ENCODE measurements at places on chromosomes 2 and 18.
A peak's percentile ranks its signal among the peaks of the same experiment; 100 is the strongest.

- no peak overlapping the region for H3K27ac ChIP-seq
- H3K4me1 ChIP-seq, result no peaks in the 10 kb centered on the region
- no peak for DNase-seq
- H3K27me3 ChIP-seq, result peaks cover 31% of the 10 kb centered on the region
- H3K36me3 ChIP-seq, result no peaks in the 10 kb centered on the region
- H3K4me3 ChIP-seq, result no peak overlapping the region
Measured at GRCh38 chr2:54500404-54501205, 44.5 kb downstream of the SPTBN1 start.

DNA sequence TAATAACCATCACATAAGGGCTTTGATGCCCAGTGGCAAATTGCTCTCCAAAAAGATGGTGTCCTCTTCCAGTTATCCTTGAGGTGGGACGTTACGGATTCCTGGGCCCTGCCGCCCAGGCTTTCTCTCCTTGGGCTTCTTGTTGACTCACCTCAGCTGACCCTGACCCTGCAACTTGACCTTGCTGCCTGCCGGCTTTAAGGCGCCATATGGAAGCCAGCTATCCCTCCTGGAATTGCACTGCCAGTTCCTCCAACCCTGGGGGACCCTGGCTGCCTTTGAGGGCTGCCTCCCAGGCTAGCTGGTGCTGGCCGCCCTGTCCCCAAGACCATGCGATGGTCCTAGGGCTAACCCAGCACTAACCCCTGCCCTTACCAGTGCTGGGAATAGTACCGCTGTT, 28.3 kb upstream of the B3GNT7 start:
- H3K4me3 ChIP-seq, result no peak overlapping the region
- peaks cover 6% of the 10 kb centered on the region for H3K4me1 ChIP-seq
- DNase-seq, result no peak
- no peak overlapping the region for H3K27ac ChIP-seq

DNA sequence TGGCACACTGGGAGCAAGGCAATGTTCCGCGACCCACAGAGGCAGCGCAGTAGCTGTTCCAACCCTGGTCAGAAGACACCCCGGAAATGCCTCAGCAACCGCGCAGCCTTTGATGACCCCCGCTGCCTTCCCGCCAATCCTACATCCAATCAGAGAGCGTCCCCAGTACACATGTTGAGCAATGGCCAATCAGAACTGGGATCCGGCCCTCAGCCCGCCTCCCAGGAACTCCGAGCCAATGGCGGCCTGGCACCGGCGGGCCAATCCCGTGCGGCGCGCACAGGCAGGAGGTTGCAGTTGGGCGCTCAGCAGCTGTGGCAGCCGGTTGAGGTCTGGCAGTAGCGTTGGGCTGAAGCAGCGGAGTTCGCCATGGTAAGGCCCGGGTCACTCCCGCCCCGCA, at the start of gene TUBA3D:
TSS of gene TUBA3D (plus strand) at position 289 of the 400 bp plus-strand sequence. CDS start at position 370, 81 bp downstream.
- H3K27ac ChIP-seq, result no peak within 1 kb of the TSS
- no peak within 1 kb of the TSS for H3K4me3 ChIP-seq
- DNase-seq, result no peak
- H3K4me1 ChIP-seq, result no peaks in the 10 kb centered on the region
- peaks cover 14% of the 10 kb centered on the region for H3K36me3 ChIP-seq
- H3K27me3 ChIP-seq, result no peaks in the 10 kb centered on the region

DNA sequence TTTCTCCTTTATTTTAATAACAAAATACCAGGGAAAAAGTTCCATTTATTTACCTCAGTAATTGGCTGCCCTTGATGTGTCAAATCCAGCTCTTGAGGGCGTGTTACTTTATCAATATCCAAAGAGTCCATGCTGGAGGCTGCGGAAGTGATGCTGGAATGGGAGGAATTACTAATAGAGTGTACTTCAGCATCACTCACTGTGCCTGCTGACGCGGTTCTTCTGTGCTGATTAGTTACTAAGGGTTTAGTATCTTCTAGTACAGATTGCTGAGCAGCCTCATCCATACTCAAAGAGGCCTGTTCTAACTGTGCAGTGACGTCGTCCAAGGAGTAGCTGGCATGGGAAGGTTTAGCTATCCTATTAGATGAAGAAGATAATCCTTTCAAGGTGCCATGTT, 45.6 kb downstream of the RAPH1 start:
- no peak overlapping the region for H3K27ac ChIP-seq
- H3K4me1 ChIP-seq, result peaks cover 18% of the 10 kb centered on the region
- H3K36me3 ChIP-seq, result no peaks in the 10 kb centered on the region
- DNase-seq, result no peak
- H3K4me3 ChIP-seq, result no peak overlapping the region
- no peaks in the 10 kb centered on the region for H3K27me3 ChIP-seq

DNA sequence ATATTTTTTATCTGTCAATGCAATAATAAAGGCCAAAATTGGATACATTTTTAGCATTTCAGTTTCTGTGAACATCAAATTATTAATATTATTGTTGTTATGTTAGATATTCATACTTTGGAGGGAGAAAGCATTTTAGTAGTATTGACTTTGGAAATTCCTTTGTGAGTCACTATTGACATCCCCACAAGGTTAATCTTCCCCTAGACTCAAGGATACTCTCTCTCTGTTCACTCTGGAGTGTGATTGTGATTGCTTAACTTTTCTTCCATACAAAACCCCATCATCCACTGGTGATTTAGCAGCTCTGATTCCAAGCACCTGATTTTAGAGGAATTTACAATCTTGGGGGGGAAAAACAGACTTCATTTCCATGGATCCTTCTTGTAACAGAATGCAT, 352.0 kb downstream of the THSD7B start:
- H3K27me3 ChIP-seq, result no peaks in the 10 kb centered on the region
- no peak overlapping the region for H3K4me3 ChIP-seq
- H3K4me1 ChIP-seq, result no peaks in the 10 kb centered on the region

- H3K27ac ChIP-seq, result no peak overlapping the region
- H3K4me3 ChIP-seq, result no peak overlapping the region
- H3K36me3 ChIP-seq, result no peaks in the 10 kb centered on the region
- no peaks in the 10 kb centered on the region for H3K27me3 ChIP-seq
- DNase-seq, result no peak
- H3K4me1 ChIP-seq, result no peaks in the 10 kb centered on the region
Measured at GRCh38 chr2:101179982-101180381, 28.8 kb upstream of the TBC1D8 start.

GRCh38 chr18:11488175-11488574, 121.2 kb upstream of the SLC35G4 start:
- H3K4me1 ChIP-seq, result no peaks in the 10 kb centered on the region
- H3K27ac ChIP-seq, result no peak overlapping the region
- H3K36me3 ChIP-seq, result no peaks in the 10 kb centered on the region
- no peaks in the 10 kb centered on the region for H3K27me3 ChIP-seq

DNA sequence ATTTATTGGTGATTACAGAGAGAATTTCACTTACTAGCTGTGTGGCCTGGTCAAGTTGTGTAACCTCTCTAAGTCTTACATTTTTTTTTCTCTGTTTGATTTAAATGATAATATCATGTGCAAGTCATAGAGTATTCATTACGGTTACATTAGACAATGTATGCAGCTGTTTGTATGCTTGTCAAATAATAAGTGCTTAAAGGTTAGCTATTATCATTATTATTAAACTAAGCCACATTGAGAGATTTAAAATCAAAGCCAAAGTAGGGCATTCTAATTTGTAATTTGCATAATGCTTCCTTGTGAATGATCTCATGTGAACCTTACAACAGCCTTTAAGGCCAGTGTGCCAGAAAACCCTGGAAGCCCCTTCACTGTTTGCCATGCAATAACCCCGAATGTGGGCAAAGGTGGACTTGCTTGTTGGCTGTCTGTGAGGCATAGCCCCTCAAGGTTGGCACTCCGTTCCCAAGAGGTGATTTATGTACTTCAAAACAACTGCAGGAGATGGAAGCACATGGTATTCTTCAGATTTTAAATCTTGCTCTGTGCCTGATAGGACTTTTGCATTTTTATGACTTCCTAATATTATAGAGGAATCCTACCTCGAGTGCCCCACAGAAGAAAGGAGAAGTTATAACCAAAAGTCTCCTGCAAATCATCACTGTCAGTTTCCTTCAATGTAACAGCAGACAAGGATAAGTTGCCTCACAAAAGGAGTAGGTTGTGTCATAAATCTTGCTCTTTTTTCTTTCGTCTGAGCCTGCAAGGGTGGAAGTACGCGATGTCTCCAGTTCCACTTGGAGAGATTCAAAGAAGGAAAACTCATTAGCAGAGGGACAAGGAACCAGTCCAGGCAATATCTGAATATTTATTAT, 272.0 kb downstream of the TGIF1 start:
- H3K27me3 ChIP-seq, result peaks cover 14% of the 10 kb centered on the region
- no peak overlapping the region for H3K4me3 ChIP-seq
- no peaks in the 10 kb centered on the region for H3K4me1 ChIP-seq
- no peaks in the 10 kb centered on the region for H3K36me3 ChIP-seq
- DNase-seq, result no peak

- H3K27me3 ChIP-seq, result peaks cover 69% of the 10 kb centered on the region
- no peak overlapping the region for H3K4me3 ChIP-seq
- H3K27ac ChIP-seq, result peak overlapping the region; percentile 76
- H3K4me1 ChIP-seq, result peaks cover 5% of the 10 kb centered on the region
- no peak for DNase-seq
Measured at GRCh38 chr2:176079285-176079830, 4.4 kb downstream of the EVX2 start.

- no peak for DNase-seq
- no peaks in the 10 kb centered on the region for H3K27me3 ChIP-seq
- peaks cover 77% of the 10 kb centered on the region for H3K36me3 ChIP-seq
- no peak overlapping the region for H3K27ac ChIP-seq
- H3K4me3 ChIP-seq, result no peak overlapping the region
Measured at GRCh38 chr2:26197516-26197915, 24.6 kb downstream of the GAREM2 start.

DNA sequence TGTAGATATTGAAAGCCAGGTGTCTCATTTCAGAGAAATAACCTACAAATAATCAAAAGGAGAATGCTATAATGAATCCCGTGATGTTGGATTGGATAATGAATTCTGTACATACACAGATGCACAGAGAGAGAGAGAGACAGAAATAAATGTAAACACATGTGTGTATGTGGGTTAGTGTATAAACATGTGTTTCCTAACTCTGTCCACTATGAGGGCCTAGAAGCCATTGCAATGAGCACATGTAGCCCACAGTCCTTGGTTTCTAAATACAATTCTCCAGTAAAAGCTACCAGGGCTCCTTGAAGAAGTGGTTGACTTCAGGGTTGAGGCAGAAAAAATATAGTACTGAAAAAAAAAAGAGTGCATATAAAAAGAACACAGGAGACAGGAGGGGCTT, 109.5 kb downstream of the INHBB start:
- no peak for DNase-seq
- no peak overlapping the region for H3K4me3 ChIP-seq
- H3K4me1 ChIP-seq, result no peaks in the 10 kb centered on the region
- no peak overlapping the region for H3K27ac ChIP-seq

DNA sequence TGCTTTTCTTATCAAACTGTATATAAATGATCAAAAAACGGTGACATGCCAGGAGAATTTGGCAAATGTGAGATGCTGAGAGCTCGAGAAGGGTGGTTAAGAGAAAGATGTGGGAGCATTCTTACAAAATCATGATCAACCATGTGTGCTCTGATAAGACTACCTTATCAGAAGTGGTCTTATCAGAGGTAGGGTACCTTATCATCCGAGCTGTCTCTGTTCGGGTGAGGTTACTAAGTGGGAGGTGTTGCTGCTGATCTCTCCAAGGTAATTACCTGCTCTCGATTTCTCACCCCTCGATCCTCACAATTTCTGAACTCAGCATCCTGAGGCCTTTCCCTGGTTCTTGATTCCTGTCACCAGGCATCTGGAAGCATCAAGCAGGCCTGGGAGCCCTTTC, 813.0 kb upstream of the ID2 start:
- H3K27ac ChIP-seq, result no peak overlapping the region
- H3K4me1 ChIP-seq, result no peaks in the 10 kb centered on the region
- H3K27me3 ChIP-seq, result no peaks in the 10 kb centered on the region
- H3K4me3 ChIP-seq, result no peak overlapping the region
- no peak for DNase-seq

GRCh38 chr18:274313-274712, 6.5 kb upstream of the THOC1 start:
- no peak overlapping the region for H3K4me3 ChIP-seq
- H3K27me3 ChIP-seq, result peaks cover 4% of the 10 kb centered on the region
- H3K27ac ChIP-seq, result no peak overlapping the region
- H3K36me3 ChIP-seq, result peaks cover 6% of the 10 kb centered on the region

DNA sequence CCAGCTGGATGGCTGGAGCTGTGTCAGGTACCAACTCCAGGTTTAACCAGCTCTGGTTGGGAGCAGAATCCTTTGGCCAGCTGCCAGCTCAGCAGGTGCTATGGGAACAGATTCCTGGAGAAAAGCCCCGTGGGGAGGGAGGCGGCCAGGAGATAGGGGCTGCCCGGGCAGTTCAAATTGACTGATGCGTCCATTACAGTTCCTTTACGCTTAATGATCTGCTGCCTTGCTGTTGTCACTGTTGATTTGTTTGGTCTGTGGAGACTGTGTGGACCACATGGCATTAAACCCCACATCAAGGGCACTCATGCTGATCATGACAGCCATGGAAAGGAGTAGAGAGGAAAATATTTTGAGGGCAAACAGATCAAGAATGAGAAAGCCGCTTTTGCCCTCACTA, 200.0 kb downstream of the TSN start:
- no peaks in the 10 kb centered on the region for H3K4me1 ChIP-seq
- H3K36me3 ChIP-seq, result no peaks in the 10 kb centered on the region
- H3K4me3 ChIP-seq, result no peak overlapping the region

DNA sequence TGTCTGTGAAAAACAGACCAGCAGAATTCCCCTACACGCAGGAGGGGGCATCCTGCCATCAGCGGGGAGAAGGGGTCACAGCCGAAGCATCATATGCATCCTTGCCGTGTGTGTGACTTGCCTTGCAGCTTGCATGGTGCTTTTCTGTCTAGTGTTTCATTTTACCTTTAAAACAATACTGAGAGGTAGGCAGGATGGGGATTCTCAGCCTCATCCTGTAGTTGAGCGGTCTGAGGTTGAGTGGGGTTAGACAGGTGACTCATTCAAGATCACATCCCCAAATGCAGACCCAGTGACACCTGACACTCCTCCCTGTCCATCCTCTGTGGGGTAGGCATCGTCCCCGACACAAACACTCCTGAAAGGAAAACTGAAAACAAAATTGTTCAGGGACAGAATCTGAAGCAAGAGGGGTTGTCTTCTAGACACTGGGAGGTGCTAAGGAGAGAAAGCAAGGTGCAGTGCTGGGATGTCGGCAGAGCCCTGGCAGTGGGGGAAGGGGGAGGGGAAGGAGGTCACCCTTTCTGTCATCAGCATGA, 7.9 kb downstream of the ARL4C start:
- no peaks in the 10 kb centered on the region for H3K27me3 ChIP-seq
- H3K27ac ChIP-seq, result peak overlapping the region; percentile 97
- H3K36me3 ChIP-seq, result peaks cover 61% of the 10 kb centered on the region
- DNase-seq, result peak; percentile 75
- H3K4me1 ChIP-seq, result peaks cover 88% of the 10 kb centered on the region

DNA sequence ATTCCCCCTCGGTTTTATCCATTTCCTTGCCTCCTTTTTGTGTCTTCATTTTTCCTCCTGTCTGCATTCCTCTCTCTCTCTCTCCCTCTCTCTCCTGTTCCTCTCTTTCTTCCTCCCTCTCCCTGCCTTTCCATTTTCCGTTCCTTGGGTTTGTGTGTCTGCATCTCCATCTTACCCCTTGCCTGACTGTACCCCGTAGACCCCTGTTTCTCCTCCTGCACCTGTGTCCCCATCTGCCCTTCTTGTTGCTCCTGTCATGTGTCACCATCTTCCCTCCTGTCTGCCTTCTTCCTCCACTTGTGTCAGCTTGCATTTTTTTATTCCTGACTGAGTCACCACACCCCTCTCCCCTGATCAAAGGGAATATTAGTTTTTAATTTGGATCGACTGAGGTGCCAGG, 1.8 kb downstream of the CDK5R2 start:
- H3K27ac ChIP-seq, result no peak overlapping the region
- no peaks in the 10 kb centered on the region for H3K36me3 ChIP-seq
- no peak for DNase-seq
- H3K4me1 ChIP-seq, result no peaks in the 10 kb centered on the region
- no peak overlapping the region for H3K4me3 ChIP-seq
